Psoas muscle (tissue), 8 donors: ENCODE measurements at places on chromosomes 2 and 18. TPM values are rescaled to one million over a fixed set of nuclear protein-coding genes. Genes with fewer than 3 reads are reported as not detected.

- no peaks in the 10 kb centered on the region for H3K27me3 ChIP-seq
- H3K27ac ChIP-seq: no peak overlapping the region
- no peak overlapping the region for H3K4me3 ChIP-seq
- no peak for DNase-seq
- no peaks in the 10 kb centered on the region for H3K4me1 ChIP-seq
Measured at GRCh38 chr2:68912732-68913131, 40.0 kb downstream of the GKN2 start.

GRCh38 chr2:122433123-122433754 lies 677.8 kb downstream of the TSN start:
- H3K27me3 ChIP-seq: no peaks in the 10 kb centered on the region
- H3K36me3 ChIP-seq: no peaks in the 10 kb centered on the region
- H3K27ac ChIP-seq: no peak overlapping the region

The ZBTB7C gene
- total RNA-seq: 0.91 TPM

DNA sequence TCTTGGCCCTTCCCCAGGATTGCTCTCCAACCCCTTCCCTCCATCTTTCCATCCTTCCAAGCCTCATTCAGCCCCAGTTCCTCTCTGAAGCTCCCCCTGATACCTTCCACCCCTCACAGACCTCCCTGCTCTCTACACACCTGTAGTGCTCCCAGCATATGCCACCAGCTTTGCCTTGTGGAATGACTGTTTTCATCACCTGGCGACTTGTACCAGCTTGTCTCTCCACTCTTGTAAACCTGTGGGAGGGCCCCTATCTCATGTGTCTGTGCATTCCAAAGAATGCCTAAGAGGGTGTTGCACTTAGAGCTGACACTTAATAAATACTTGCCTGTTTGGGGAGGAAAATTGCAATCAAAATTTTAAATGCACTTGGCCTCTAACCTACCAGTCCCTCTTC lies 198.7 kb downstream of the BCL11A start:
- H3K4me1 ChIP-seq: no peaks in the 10 kb centered on the region
- no peak overlapping the region for H3K4me3 ChIP-seq
- no peaks in the 10 kb centered on the region for H3K36me3 ChIP-seq
- no peak for DNase-seq
- H3K27me3 ChIP-seq: no peaks in the 10 kb centered on the region
- no peak overlapping the region for H3K27ac ChIP-seq

The TUBA4B gene
- not detected for total RNA-seq

DNA sequence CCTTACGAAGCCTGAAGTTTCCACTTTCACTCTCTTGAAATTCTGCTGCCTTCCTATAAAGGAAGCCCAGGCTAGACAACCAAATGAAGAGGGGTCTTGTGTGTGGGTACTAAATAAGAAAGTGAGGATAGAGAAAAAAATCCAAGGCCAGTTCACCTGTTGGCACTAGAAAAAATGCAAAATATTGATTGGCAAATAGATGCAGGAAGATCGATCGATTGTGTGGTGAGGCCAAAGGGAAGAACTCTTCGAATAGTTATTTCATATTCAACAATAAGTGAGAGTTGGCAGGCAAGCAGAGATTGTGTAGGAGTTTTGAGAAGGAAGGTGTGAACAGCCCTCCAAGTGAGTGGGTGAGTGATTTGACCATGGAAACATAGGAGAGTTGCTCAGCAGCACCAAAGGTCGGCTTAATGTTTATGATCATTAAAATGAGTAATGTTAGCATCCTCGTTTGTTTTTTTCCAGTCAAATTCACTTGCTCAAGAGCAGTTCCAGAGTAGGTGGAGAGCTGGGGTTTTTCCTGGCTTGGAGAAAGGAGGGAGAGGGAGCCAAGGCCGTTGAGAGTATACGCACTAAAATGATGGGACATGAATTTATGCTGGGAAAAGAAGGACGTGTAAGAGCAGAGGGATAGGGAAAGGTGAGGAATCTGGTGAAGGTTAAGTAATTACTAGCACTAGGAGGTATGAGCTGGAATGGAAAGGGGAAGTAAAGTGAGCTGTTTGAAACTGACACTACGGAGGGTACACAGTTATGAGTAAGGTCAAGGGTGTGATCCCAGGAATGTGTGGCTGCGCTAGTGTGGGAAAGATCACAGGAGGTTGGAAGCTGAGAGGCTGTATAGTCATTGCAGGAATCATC lies 1.1 kb upstream of the NAPG start:
- H3K27me3 ChIP-seq: no peaks in the 10 kb centered on the region
- DNase-seq: no peak
- peak overlapping the region; percentile 91 for H3K4me3 ChIP-seq
- H3K4me1 ChIP-seq: peaks cover 26% of the 10 kb centered on the region

DNA sequence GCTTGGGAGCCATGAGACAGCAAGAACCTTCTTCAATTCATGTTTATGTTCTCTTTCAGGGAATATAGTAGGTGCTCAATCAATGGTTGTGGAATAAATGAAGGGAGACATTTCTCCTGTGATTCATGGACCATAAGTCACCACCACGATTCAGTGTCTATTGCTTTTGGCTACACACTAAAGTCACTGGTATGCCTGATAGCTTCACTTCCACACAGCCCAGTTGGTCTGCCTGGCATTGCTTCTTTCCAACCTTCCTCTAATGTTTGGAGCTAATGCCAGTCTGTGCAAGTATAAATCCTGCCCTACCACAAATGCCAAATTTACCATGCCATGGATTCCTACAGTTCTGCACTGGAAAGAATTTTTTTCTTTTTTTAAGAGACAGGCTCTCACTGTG lies 1.3 kb upstream of the CXCR1 start:
- no peaks in the 10 kb centered on the region for H3K36me3 ChIP-seq
- no peak for DNase-seq
- no peaks in the 10 kb centered on the region for H3K4me1 ChIP-seq
- no peaks in the 10 kb centered on the region for H3K27me3 ChIP-seq
- no peak overlapping the region for H3K4me3 ChIP-seq
- no peak overlapping the region for H3K27ac ChIP-seq

GRCh38 chr18:6413579-6414117 lies 1.1 kb downstream of the L3MBTL4 start:
- no peak for DNase-seq
- H3K36me3 ChIP-seq: no peaks in the 10 kb centered on the region
- peak overlapping the region; percentile 74 for H3K4me3 ChIP-seq
- H3K27ac ChIP-seq: no peak overlapping the region
- no peaks in the 10 kb centered on the region for H3K4me1 ChIP-seq
- no peaks in the 10 kb centered on the region for H3K27me3 ChIP-seq

DNA sequence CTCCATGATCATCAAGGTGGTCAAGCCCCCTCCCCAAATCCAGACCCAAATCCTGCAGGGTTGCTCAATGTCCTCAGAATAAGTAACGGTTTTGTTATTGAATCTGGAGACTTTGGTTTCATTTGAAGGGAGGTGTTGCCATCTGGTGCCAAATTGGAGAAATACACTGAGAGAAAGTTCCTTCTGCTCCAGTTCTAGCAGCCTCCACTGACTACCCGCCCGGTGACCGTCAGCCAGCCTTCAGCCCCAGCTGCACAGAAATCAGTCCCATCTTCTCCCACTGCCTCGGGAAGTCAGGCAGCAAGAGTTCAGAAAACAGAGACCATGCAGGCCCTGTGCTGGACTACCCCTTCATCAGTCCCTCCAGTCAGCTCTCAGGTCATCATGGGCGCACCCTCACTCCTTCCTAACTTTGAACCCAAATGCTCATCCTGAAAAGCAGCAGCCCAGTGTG lies 38.7 kb downstream of the PKDCC start:
- DNase-seq: no peak
- no peaks in the 10 kb centered on the region for H3K36me3 ChIP-seq
- H3K4me3 ChIP-seq: no peak overlapping the region
- H3K4me1 ChIP-seq: no peaks in the 10 kb centered on the region

The CD207 gene
- 0.49 TPM for total RNA-seq

- H3K4me3 ChIP-seq: no peak overlapping the region
- H3K27ac ChIP-seq: peak overlapping the region; percentile 33
- DNase-seq: no peak
- no peaks in the 10 kb centered on the region for H3K36me3 ChIP-seq
- H3K27me3 ChIP-seq: no peaks in the 10 kb centered on the region
Measured at GRCh38 chr2:97963880-97964279, 31.9 kb downstream of the TMEM131 start.

DNA sequence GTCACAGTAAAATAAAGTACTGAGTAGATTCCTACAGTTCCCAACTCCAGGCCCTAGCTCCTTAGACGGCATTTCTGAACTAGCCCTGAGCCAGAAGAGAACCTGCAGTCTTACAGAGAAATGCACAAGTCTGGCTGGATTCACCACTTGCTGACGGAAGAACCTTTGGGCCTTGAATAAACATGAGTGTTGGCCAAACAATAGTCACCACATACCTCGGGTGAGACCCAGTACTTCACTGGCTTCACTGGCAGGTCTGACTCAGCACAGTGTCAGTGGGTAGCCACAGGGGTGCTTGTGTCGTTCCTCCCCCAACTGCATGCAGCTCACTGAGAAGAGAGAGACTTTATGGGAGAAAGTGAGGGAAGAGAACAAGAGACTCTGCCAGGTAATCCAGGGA lies 88.9 kb downstream of the TMEM185B start:
- DNase-seq: no peak
- no peak overlapping the region for H3K27ac ChIP-seq
- peaks cover 36% of the 10 kb centered on the region for H3K36me3 ChIP-seq
- no peak overlapping the region for H3K4me3 ChIP-seq

The RIT2 gene
- not detected for total RNA-seq

- no peak for DNase-seq
- H3K27ac ChIP-seq: no peak overlapping the region
- H3K36me3 ChIP-seq: no peaks in the 10 kb centered on the region
Measured at GRCh38 chr2:144833075-144833637, 313.2 kb upstream of the ZEB2 start.

GRCh38 chr18:48167897-48168253 lies 237.4 kb upstream of the SMAD2 start:
- no peaks in the 10 kb centered on the region for H3K27me3 ChIP-seq
- no peaks in the 10 kb centered on the region for H3K4me1 ChIP-seq
- no peaks in the 10 kb centered on the region for H3K36me3 ChIP-seq
- no peak overlapping the region for H3K27ac ChIP-seq

GRCh38 chr2:24672589-24672988 lies 120.6 kb downstream of the PTRHD1 start:
- H3K4me3 ChIP-seq: no peak overlapping the region
- H3K4me1 ChIP-seq: peaks cover 7% of the 10 kb centered on the region
- DNase-seq: no peak
- no peaks in the 10 kb centered on the region for H3K36me3 ChIP-seq

GRCh38 chr2:176585291-176585690 lies 316.0 kb downstream of the MTX2 start:
- DNase-seq: no peak
- H3K4me1 ChIP-seq: no peaks in the 10 kb centered on the region
- no peaks in the 10 kb centered on the region for H3K27me3 ChIP-seq
- H3K4me3 ChIP-seq: no peak overlapping the region

DNA sequence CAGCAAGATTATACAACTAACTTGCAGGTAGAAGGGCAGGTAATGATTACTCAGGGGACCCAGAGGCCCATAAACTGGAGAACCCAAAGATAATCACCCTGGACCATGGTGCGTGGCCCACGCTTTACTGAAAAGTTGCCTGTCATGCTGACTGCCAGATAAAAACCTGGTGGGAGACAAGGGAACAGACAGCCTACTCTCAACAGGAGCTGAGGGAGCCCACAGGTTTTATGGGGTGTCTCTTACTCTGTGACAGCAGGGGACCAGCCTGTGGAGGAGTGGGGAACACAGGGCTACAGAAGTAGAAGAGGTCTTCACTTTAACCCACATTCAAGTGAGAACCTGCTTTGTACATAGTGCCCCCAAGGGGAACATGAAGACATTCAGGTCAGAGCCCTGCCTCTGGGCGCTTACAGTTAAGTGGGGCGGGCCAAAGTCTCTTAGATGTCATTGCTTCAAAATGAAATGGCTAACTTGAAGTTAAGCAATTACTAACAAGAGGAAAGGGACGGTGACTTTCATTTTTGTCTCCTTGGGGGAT lies 60.4 kb downstream of the DHRS9 start:
- H3K4me3 ChIP-seq: no peak overlapping the region
- H3K27ac ChIP-seq: no peak overlapping the region
- H3K4me1 ChIP-seq: no peaks in the 10 kb centered on the region
- H3K27me3 ChIP-seq: no peaks in the 10 kb centered on the region

DNA sequence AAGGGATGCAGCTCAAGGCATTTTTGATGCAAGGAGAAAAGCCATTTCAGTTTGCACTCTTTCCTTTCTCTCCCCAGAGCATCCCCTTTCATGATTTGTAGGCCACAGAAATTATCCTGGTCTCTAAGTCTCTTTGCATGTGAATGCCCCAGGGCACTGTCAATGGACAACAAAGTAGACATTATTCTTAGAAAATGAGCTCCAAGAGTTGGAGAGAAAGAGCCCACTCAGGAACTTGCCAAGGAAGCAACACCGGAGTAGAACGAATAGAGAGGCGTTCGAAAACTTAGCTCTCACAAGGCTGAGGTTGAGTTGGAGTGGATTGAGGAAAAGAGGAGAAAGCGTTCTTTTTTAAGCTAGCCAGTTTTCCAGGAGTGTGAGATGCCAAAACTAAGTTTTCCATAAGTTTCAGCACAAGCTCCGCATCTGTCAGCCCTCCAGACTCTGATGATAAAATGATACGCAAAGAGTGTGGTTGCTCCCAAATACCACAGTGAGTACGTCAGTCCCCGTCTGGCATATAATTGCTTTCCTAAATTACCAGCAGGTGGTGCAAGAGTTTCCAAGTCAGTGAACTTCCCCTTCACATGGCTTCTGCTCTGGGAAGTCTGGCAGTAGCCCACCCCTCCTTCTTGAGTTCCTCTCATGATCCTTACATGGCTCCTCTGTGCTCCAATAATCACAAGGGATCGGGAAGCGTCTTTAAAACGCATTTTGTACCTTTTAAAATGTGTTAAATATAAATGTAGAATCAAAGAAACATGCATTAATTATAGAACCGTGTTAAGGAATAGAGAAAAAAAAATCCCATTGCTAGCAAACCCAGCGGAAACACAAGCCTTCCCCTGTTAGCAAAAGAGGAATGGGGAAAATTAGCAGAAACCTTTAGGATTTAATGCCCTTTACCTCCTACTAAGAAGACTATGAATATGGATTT lies 1060.6 kb upstream of the FANCL start:
- H3K4me1 ChIP-seq: no peaks in the 10 kb centered on the region
- H3K27me3 ChIP-seq: no peaks in the 10 kb centered on the region
- no peak overlapping the region for H3K27ac ChIP-seq
- H3K36me3 ChIP-seq: no peaks in the 10 kb centered on the region
- no peak for DNase-seq
